Adrenal gland (tissue), 19 donors: ENCODE measurements at places on chromosomes 1 and 21. TPM values are rescaled to one million over a fixed set of nuclear protein-coding genes. Genes with fewer than 3 reads are reported as not detected.

GRCh38 chr1:153231785-153232184 lies 14.4 kb downstream of the PRR9 start:
- H3K4me3 ChIP-seq, result no peak overlapping the region
- H3K4me1 ChIP-seq, result no peaks in the 10 kb centered on the region
- H3K27ac ChIP-seq, result no peak overlapping the region
- no peak for DNase-seq

- H3K4me3 ChIP-seq, result no peak overlapping the region
- H3K27ac ChIP-seq, result no peak overlapping the region
- no peaks in the 10 kb centered on the region for H3K27me3 ChIP-seq
- H3K36me3 ChIP-seq, result no peaks in the 10 kb centered on the region
Observed at GRCh38 chr1:47991187-47991586, 6.0 kb downstream of the TRABD2B start.

- peak; percentile 30 for DNase-seq
- no peaks in the 10 kb centered on the region for H3K4me1 ChIP-seq
- H3K27me3 ChIP-seq, result no peaks in the 10 kb centered on the region
- H3K4me3 ChIP-seq, result peak overlapping the region; percentile 66
- no peaks in the 10 kb centered on the region for H3K36me3 ChIP-seq
Observed at GRCh38 chr1:179366093-179366800, 476 bp downstream of the AXDND1 start.

- H3K36me3 ChIP-seq, result no peaks in the 10 kb centered on the region
- DNase-seq, result no peak
- H3K4me3 ChIP-seq, result no peak overlapping the region
Observed at GRCh38 chr1:44261962-44262361, 48.7 kb downstream of the DMAP1 start.

DNA sequence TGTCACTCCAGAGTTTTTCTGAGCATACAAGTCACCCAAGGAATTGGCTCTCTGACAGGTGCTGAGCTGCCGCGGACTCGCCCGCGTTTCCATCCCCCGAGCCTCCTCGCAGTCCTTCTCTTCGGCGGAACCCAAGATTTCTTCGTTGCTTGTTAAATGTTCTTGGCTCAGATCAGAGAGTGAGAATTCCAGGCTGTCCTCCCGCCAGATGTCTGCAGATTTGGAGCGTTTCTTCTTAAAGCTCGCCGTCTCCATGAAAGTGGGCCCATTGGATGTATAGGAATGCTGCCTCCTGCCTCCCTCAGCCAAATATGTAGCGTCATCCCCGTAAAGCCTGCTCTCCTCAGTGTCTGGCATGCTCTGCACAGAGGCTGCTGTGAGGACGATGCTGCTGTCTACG lies 77.8 kb downstream of the TIAM1 start:
- no peak for DNase-seq
- H3K36me3 ChIP-seq, result no peaks in the 10 kb centered on the region
- peaks cover 5% of the 10 kb centered on the region for H3K4me1 ChIP-seq
- H3K27me3 ChIP-seq, result no peaks in the 10 kb centered on the region

GRCh38 chr1:33256471-33257206 lies at the start of gene ZNF362:
ZNF362 (plus strand) TSS chr1:33256492; CDS start chr1:33270575, 14,083 bp downstream.
- no peaks in the 10 kb centered on the region for H3K36me3 ChIP-seq
- H3K4me3 ChIP-seq, result peak within 1 kb of the TSS; percentile 48
- peak; percentile 62 for DNase-seq
- H3K27me3 ChIP-seq, result no peaks in the 10 kb centered on the region
- H3K27ac ChIP-seq, result peak within 1 kb of the TSS; percentile 99

GRCh38 chr1:57269630-57270225 lies 154.1 kb downstream of the DAB1 start:
- no peak overlapping the region for H3K27ac ChIP-seq
- no peaks in the 10 kb centered on the region for H3K4me1 ChIP-seq
- H3K27me3 ChIP-seq, result no peaks in the 10 kb centered on the region
- no peak overlapping the region for H3K4me3 ChIP-seq

GRCh38 chr1:198674009-198674408 lies 35.2 kb downstream of the PTPRC start:
- DNase-seq, result no peak
- H3K36me3 ChIP-seq, result no peaks in the 10 kb centered on the region
- H3K4me3 ChIP-seq, result no peak overlapping the region

- H3K27me3 ChIP-seq, result no peaks in the 10 kb centered on the region
- H3K27ac ChIP-seq, result no peak overlapping the region
- no peak overlapping the region for H3K4me3 ChIP-seq
- DNase-seq, result no peak
Observed at GRCh38 chr21:42213082-42213774, 5.7 kb upstream of the ABCG1 start.

Gene TSTD1
- 109 TPM for polyA plus RNA-seq

Gene ZMYND12
- 6.1 TPM for polyA plus RNA-seq

Gene NLRP3
- 0.67 TPM for polyA plus RNA-seq

Gene GFI1
- polyA plus RNA-seq, result 0.29 TPM

DNA sequence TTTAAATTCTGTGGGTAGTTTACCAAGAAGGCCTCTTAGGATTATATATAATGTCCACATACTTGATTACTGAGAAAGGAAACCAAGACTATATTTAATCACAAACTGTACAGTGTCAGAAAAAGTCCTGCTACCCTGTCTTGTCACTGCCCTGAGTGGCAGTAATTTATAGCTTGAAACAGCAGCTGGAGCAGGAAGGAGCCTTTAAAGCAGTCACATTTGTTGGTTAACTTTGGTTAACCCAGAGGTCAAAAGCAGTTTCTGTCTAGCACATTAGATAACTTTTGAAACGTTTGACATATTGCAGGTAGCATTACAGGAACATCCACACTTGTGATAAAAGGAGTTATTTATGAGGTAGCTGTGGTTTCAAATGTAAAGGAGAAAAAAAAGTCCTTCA lies 161.7 kb downstream of the ROR1 start:
- no peaks in the 10 kb centered on the region for H3K36me3 ChIP-seq
- no peak overlapping the region for H3K27ac ChIP-seq
- no peaks in the 10 kb centered on the region for H3K27me3 ChIP-seq
- H3K4me1 ChIP-seq, result no peaks in the 10 kb centered on the region
- DNase-seq, result no peak
- no peak overlapping the region for H3K4me3 ChIP-seq

- H3K36me3 ChIP-seq, result no peaks in the 10 kb centered on the region
- peak overlapping the region; percentile 12 for H3K27ac ChIP-seq
- DNase-seq, result no peak
- H3K4me1 ChIP-seq, result no peaks in the 10 kb centered on the region
Observed at GRCh38 chr1:6048179-6048867, 2.6 kb downstream of the KCNAB2 start.

- H3K36me3 ChIP-seq, result no peaks in the 10 kb centered on the region
- H3K27ac ChIP-seq, result no peak overlapping the region
- no peak overlapping the region for H3K4me3 ChIP-seq
- H3K27me3 ChIP-seq, result no peaks in the 10 kb centered on the region
- DNase-seq, result no peak
Observed at GRCh38 chr1:203142684-203143408, 15.3 kb downstream of the ADORA1 start.
